ENCODE measurements at places on chromosomes 13 and 19.

GRCh38 chr19:16760990-16761389 lies 41.3 kb downstream of the NWD1 start:
- no peak for DNase-seq

- DNase-seq, result no peak
Observed at GRCh38 chr19:23440207-23440606, 44.9 kb upstream of the ZNF91 start.

- DNase-seq, result no peak
Observed at GRCh38 chr13:46844431-46844830, 47.5 kb upstream of the ESD start.

- DNase-seq, result no peak
Observed at GRCh38 chr13:77989281-77989680, 70.7 kb upstream of the EDNRB start.

DNA sequence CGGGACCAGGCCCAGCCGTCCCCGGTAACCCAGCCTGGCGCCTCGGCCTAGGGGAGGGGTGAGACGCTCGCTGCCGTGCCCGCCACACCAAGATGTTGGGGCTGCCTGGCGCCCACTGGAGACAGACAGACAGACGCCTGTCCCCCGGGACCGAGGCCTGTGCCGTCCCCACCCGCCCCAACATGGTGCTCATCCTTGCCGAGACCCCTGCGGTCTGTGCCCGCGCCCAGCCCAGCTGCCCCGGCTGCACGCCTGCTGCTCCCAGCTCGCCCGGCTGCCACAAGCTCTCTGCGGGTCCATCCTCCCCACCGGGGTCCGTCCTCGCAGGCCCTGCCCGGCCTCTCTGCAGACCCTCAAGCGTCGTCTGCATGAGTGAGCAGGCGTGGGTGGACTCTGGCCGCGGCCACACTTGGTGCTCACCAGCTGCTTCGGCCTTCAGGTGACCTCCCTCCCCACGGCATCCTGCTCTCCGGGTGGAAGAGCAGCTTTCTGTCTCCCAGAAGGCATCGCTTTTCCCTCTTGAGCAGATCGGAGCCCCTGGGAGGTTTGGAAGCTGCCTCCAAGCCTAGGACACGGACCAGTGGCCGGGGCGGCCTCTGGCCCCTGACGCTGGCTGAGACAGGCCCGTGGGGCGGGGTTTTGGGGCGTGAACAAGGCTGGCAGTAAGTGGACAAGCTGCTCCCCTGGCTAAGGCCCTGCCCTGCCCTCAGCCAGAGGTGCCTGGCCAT lies 6.7 kb upstream of the TMPRSS9 start:
- no peak for DNase-seq

DNA sequence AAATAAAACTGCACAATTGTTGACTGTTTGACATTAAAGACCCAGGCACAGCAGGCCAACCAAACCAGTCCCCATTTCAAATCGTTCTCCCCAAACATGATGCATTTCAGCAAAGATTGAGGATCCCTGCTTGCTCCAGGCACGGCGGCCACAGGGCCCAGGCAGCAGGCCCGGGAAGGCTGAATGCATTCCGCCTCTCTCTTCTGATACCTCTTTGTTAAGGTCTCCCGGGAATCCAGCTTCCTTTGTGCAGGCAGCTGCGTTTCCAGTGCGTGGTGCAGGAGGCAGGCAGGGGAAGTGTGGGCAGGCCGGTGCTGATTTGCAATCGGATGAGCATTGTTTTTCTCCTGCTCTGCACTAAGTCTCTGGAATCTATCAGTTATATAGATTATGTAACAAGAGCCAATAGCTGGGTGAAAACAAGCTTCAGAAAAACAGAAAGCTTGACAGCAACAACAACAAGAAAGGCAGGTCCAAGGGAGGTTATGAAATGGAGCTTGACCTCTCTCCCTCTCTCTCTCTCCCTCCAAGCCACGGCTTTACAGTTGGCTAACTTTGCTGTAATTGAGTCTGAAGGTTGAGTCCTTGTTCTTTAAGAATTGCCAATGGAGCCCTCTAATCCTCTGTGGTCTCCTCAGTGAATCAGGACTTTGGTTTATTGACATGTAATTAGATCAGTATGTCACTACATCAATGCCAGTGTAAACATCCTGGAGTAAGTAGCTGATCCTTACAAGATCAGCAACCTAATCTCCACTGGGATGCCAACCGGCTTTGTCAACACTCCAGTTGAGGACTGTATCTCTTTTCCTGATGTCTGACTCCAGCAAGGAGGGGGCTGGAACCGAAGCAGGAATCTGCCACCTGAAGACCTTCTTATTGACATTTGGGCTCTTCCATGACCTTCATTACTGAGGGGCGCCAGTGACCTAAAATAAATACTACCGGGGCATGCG lies 338.0 kb downstream of the TEX29 start:
- DNase-seq, result no peak

DNA sequence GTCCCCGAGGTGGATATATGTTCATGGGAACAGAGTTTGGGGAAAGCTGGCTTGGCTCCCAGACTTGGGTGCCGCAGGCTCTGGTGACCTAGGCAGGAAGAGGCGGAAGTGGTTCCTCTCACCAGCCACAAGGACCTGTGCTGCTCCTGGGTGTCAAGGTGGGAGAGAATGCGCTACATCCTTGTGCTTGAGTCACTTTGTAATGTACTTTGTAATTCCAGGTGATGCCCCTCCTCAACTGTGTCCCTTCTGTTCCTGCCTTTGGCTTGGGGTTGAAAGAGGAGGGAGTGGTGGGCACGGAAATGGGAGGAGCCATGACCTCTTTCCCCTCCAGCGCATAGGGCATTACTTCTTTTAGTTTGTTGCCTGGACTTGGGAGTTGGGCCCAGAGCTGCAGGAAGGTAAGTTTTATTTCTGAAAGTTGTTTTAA lies 10.9 kb downstream of the GARRE1 start:
- DNase-seq, result no peak

DNA sequence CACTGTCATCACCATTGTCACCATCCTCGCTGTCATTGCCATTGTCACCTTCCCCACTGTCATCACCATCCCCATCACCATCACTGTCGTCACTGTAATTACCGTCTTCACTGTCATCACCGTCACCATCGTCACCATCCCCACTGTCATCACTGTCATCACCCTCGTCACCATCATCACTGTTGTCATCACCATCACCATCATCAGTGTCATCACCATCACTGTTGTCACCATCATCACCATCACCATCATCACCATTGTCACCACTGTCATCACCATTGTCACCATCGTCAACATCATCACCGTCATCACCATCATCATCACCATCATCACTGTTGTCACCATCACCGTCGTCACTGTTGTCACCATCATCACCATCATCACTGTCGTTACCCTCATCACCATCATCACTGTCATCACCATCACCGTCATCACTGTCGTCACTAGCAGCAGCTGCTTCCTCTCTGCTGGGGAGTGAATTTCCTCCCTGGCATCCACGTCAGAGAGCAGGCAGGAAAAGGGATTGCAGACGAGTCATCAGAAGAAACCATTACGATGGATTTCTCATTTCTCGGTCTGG lies 27.3 kb downstream of the TMEM255B start:
- no peak for DNase-seq

DNA sequence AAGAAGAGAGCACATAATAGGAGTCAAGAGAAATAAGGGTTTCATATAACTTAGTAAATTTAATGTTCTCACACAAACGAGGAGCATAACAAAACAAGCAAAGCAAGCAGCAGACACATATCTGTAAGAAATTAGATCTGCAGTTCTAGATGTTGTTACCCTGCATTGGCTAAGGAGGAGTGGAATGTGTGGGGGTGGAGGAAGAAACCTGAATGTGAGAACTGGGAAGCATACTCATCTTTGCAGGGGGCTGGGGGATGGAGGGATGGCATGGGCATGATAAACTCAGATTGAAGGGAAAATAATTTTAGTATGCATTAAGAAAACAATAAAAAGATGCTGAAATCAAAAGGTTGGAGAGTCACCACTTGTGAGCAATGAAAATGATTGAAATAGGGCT lies 255.0 kb downstream of the LIG4 start:
- DNase-seq, result no peak

DNA sequence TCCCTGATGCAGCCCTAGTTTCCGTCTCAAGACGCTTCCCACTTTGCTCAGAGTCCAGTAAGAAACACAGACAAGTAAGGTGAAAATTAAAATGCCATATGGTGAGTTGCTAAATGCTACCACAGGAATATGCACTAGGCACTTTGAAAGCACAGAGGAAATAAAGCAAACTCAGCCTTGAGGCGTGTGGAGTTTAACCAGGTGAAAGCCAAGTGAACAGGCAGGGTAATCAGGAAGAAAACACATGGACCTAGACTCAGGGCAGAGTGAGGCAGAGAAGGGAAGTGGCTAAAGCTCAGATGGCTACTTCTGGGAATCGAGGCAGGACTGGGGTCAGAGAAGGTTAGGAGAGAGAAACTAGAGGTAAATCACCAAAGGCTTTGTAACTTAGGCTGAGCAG lies 5.4 kb upstream of the UBL3 start:
- DNase-seq, result no peak

DNA sequence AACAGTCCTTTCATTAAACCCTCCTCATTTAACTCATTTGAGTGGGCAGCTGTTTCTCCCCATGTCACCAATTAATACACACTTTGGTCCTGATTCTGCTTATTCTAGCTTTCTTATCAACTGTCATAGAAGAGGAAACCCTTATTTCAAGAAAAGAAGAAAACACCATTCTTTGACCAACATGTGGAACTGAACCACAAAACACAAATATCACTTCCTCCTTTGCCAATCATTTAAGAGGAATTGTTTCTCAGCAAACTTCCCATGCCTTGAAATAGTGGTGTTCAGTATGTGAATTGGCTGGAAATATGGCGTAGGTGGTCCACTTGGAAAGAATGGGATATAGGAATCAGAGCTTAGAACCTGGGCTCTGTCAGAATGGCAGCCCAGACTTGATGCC lies 20.4 kb downstream of the MBD3L2B start:
- no peak for DNase-seq

DNA sequence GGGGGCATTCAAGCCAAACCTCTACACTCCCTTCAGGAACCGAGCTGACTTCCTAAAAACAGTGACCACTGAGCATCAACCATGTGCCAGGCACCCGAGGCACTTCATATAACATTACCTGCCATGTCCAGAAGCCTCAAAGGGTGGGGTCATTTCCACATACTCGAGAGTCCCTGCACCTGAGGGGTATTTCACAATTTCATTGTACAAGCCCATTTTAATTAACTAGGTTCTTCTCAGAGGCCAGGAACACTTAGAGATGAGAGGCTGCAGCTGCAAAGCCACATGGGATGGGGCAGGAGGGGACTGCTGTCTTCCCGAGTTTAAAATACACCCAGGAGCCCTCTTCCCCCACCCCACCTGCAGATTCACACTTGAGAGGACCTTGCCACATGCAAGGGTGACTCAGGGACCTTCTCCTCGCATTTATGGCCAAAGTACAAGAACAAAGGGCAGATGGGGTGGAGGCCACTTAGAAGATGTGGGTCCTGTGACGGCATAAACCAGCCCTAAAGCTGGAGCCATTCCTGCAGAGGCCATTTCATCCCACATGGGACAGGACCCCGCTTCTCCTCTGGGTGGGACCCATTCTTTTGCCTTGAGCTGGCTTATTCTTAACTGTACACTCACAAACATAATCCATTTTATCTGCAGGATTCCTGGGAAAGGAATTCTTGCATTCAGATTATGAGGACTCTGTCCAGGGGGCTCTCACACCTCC lies 43.9 kb downstream of the RAB20 start:
- no peak for DNase-seq

DNA sequence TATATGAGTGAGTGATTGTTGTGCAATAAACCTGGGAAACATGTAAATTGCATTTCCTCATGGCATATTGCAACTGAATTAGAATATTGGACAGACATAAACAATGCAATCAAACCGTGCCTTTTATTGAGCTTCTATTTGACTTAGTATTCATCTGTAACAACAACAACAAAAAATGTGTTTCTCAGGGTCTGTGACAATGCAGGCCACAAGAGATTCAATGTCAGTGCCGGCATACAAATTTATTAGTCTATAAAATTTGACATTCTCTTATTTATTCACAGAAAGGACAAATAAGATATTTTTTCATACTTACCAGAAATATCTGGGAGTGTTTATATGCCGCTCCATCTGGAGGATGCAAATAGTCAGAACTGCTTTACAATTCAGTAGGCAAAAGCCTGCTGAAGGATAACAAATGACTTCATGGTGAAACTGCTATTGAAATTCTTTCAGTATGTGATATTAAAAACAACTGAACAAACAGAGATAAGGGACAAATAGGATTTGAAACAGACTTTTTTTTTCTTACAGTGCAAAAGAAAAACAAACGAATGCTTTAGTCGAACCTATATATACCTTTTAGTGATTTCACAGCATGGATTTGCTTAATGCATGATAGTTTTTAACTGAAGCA lies 77.2 kb downstream of the DACH1 start:
- no peak for DNase-seq

DNA sequence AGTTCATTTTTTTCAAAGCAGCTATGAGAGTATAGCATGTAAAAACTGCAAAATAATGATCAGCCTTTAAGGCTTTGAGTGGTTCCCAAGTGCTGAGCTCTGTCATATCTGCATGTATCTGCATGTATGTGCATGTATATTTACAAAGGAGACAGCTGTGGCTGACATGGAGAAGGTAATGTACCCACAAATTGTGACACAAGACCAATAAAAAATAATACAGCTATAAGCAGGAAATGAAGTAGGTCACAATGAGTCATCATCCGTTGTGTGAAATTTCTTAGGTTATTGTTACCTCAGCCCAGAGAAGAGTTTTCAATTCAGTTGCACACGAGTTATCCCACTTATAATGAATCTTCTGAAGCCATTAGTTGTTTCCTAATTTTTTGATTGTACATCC lies 60.9 kb upstream of the MED4 start:
- no peak for DNase-seq

GRCh38 chr19:8517551-8518442 lies 3.8 kb upstream of the ZNF414 start:
- DNase-seq, result no peak

DNA sequence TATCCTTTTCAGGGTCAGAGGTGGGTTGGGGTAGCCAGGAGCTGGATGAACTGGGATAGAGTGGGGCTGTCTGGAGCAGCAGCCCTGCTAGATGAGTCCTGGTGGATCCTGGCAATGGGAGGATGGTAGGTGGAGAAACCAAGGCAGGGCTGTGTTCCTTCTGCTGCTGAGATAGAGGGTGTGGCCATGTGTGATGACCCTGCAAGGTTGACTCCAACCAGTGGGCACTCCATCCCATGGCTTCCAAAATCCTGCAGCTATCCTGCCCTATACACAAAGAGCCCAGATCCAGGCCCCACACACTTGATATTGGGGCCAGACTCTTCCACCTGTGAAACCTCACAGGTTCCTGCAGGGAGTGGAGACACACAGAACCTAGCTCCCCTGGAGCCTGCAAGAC lies 2.4 kb upstream of the ZNF446 start:
- no peak for DNase-seq

DNA sequence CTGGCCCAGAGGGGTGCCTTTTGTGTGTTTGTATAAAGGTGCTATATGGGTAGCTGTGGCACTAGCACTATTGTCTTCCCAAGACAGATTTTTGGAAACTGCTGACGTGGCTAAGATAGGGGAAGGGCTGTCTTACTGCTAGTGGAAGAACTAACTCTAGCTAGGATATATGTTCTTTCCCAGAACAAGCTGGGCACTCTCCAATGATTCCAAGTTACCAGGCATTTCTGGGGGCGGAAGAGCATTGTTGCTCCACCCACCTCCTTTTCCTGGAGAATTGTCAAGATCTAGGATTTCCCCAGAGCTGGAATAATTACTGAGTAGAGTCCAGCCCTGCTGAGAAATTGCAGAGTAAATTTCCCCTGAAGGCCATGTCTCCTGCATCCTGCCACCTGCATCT lies 408.3 kb downstream of the KLF5 start:
- no peak for DNase-seq

- no peak for DNase-seq
Observed at GRCh38 chr13:36918246-36919131, 1.5 kb downstream of the SMAD9 start.

- DNase-seq, result peak; percentile 84
Observed at GRCh38 chr13:112711528-112712265, 21.9 kb downstream of the ATP11A start.
